COR-L47 (cell line): ENCODE measurements at places on chromosomes 6 and 20.

- no peak for DNase-seq
Measured at GRCh38 chr20:25573288-25574251, 11.8 kb downstream of the NINL start.

GRCh38 chr6:142682985-142683384, 262.0 kb downstream of the HIVEP2 start:
- DNase-seq = no peak

DNA sequence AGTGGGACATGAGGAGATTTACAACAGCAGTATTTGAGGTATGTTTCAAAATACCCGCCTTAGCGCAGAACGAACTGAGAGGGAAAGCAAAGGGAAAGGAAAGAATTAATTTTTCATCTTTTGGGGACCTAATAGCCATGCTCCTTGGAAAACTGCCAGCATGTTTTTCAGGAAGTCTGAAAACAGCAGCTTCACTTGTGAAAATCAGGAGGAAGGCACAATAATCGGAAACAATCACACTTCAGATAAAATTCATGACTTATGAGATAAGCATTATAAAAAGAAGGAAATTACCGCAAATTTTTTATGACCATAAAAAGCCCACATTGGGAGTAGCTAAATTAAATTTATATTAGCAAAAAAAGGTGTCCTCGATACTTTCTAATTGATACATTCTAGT, 541.1 kb downstream of the HAO1 start:
- no peak for DNase-seq

DNA sequence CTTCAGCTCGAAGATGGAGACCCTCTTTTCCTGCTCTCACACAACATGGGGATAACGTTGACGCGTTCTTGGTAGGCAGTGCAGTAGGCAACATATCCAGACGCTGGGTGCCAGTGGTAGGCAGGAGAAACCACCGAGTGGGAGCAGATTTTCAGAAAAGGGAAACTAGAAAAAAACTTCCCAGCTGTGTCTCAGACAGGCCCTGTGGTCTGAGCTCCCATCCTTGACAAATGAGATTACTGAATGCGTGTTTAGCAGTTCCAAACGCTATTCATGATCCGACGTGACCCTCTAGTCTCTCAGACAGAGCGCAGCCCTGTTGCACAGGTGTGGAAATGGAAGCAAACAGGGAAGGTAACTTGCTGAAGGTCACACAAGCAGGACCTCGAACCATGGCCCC, 83.9 kb upstream of the DUSP22 start:
- no peak for DNase-seq

GRCh38 chr20:33963751-33964150, 30.0 kb upstream of the RALY start:
- no peak for DNase-seq
